NCI-H1048 (cell line): ENCODE measurements at places on chromosomes 3 and 15.

- DNase-seq, result no peak
Measured at GRCh38 chr3:191959876-191960413, 499.0 kb downstream of the PYDC2 start.

DNA sequence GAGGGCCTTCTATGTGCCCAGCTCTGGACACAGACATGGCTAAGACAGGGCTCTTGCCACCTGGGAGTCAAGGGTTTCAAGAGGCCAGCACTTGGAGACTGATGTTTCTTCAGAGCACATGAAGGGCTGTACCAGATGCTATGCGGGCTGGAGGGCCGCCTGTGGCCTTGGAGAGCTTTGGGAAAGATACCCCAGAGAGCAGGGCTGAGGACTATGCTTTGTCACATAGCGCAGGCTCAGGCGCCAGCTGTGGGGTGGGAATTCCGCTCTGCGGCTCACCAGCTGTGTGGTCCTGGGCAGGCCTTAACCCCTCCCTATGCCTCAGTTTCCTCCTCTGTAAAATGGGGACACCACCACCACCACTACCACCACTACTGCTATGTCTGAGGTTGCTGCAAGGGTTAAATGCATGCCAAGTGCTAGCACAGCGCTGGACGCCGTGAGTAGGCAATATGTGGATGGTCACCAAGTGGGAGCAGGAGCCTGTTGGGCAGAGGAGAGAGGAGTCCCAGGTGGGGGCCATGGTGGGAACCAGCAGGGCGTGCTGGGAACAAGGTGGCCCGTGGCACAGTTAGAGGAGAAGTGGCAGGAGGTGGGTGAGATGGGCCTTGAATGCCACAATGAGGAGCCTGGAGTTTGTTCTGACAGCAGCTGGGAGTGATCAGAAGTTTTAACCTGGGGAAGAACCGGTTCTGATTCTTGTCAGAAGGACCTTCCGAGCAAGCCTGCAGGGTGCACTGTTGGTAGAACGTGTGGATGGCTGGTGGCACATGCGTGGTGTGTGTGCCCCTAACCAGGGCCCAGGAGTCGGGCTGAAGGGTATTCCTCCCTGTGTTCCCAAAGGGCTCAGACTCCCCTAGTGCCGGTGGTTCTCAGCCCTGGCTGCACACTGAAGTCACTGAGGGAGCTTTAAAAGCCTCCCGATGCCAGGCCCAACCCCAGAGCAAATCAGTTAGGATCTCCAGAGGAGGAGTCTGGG is 41.7 kb downstream of the FEM1B start:
- DNase-seq, result no peak

DNA sequence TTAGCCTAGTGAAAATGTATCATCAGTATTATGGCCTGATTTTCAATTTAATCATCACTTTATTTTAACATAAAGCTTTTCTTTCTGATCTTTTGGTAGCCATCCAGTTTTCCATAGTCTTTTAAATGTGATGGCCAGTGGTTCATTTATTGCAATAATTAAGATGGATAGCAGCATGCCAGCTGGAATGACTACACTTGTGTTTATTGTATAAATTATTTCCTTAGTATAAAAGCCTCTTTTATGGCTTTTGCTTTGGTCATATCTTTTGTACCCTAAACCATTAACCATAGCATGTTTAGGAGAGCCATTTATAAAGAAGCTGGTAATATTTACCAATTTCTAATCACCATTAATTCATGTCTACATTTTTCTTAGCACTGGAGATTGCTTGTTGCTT is 31.7 kb downstream of the ALCAM start:
- no peak for DNase-seq

GRCh38 chr15:56824175-56824574 is 90.9 kb upstream of the ZNF280D start:
- DNase-seq, result no peak

DNA sequence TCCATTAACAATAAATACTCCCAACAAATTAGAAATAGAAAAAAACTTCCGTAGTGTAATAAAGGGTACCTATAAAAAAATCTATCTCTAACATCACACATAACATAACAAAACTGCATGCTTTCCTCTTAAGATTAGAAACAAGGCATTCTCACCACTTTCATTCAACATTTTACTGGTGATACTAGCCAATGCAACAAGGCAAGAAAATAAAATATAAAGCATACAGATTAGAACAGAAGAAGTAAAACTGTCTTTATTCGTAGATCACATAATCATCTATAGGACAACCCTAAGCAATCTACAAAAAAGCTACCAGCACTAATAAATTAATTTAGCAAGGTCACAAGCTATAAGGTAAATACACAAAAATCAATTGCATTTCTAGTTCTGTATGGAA is 107.1 kb downstream of the PLD1 start:
- DNase-seq, result no peak

- DNase-seq, result no peak
Measured at GRCh38 chr3:134406331-134407238, 32.3 kb upstream of the AMOTL2 start.
